ENCODE measurements at places on chromosomes 11 and 22.

DNA sequence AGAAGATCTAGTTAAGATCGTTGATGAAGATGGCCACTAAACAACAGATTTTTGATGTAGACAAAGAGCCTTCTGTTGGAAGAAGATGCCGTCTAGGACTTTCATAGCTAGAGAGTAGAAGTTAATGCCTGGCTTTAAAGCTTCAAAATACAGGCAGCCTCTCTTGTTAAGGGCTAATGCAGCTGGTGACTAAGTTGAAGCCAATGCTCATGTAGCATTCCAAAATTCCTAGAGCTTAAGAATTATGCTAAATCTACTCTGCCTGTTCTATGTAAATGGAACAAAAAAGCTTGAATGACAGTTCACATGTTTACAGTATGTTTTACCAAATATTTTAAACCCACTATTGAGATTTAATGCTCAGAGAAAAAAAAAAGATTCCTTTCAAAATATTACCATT, 492.6 kb downstream of the CNTN5 start:
- no peak for DNase-seq

DNA sequence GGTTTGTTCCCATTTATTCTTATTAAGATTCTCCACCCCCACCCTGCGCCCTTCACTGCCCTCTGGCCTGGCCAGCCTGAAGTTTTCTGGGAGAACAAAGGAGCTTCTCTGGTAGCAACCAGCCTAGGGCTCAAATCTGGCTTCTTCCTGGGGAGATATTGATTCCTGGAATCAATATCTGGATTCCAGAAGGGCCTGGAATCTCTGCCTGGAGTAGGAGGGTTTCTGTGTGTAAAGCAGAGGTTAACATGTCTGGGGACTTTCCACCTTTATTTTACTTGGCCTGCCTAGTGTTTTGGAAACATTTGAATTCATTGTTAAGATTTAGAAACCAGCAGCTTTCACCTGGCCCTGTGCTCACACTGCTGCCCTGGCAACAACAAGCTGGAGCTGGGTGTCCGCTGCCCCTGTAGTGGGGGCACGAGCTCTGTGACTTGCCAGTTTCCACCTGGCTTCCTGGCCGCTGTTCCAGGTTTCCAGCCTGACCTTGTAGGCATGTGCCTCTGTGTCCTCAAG, 5.5 kb downstream of the C11orf91 start:
- no peak for DNase-seq

- no peak for DNase-seq
Observed at GRCh38 chr22:30906411-30906810, 62.2 kb downstream of the MORC2 start.

DNA sequence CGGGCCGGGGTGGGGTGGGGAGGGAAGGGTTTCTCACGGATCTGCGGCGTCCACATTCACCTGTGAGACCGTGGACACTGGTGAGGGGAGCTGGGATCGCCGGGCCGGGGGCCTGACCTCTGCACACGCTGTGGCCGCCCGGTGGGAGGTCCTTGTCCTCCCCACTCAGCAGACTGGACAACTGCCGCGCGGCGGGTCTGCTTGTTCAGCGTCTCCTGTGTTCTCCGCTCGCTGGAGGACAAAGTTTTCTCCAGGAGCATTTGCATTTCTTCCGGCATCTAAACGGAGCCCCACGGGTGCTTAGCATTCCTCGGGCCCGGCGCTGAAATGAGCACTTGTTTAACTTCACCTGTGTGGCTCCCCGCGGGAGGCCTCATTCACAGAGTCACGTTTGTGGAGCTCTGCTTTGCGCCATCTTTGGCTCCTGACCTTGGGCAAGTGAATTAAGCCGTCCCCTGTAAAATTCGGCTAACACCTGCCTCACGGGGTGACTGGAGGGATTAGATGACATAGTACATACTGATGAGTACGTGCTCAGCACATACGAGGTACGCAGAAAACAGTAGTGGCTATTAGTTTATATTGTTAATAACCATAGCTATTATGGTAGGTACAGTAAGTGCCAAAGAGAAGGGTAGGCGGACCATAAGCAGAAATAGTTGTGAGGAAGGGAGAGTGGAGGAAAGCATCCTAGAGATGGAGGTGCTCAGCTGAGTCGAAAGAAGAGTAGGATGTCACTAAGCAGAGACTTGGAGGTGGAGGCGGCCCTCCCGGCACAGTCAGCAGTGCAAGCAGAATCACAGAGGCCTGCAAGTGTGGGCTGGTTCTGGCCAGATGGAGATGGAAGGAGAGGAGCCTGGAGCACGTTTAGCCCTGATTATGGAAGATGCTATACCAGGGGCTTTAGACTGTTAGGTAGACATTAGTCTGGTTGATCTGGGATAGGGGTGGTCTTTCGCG, 885 bp downstream of the TRMU start:
- DNase-seq, result peak; percentile 25

DNA sequence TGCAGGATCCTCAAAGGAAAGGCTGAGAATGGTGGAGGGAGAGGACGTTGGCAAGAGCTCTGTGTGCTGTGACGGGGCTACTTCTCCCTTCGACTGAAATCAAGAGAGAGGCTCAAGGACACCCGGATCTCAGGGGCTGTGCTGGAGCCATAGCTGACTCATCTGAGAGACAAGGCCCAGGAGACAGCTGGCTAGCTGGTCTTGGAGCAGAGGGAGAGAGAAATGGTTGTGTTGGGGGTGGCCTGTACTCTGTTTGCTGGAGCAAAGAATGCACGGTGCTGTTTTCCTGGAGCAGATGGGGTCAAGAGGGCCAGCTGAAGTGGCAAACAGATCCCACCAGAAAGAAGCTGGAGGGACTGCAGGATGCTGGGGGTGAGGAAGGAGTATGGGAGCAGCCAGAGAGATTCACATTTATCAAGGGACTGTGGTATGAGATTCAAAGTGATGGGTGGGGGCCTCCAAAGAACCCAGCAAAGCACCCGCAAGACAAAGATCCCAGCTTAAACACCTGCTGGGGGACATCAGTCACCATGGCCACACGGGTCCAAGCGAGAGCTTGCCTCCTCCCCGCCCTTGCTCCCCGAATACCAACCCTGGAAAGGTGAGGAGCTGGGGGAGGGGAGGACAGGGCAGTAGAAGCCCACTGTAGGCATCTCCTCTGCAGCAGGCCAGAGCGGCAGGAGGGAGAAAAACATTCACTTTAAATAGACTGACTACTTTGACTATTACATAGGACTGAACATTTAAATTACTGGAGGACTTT, 40.8 kb downstream of the MAP6 start:
- DNase-seq, result peak; percentile 12

DNA sequence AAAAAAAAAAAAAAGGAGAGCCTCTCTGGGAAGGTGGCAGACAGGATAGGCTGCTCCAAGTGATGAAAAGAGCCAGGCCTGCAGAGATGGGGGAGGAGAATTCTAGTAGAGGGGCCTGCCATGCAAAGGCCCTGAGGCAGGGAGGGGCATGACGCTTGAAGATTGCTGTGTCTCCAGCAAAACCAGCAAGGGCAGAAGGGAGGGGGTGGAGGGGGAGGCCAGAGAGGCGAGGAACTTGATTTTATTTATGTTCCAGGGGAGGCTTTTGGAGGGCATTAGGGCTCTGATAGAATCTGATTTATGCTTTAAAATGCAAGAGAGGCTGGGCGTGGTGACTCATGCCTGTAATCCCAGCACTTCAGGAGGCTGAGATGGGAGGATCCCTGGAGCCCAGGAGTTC, 16.7 kb upstream of the PACSIN2 start:
- no peak for DNase-seq

DNA sequence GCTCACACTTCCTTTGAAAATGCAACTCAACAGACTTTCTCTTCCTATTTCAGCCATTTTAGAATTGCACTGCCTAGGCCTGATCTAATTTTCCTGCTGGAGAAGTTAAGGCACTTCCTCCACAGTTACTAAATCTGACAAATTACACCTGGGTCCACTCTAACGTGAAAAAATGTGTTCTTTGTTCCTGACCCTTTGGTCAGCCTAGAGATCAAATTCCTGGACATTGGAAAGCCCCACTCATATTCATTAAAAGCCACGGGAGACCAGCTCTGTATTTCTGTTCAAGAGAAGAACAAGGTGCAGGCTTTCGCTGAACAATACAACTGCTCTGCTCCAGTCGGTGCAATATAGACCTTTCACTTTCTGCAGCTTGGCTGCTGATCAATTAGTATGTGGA, 96.6 kb downstream of the MPPED2 start:
- DNase-seq, result no peak

DNA sequence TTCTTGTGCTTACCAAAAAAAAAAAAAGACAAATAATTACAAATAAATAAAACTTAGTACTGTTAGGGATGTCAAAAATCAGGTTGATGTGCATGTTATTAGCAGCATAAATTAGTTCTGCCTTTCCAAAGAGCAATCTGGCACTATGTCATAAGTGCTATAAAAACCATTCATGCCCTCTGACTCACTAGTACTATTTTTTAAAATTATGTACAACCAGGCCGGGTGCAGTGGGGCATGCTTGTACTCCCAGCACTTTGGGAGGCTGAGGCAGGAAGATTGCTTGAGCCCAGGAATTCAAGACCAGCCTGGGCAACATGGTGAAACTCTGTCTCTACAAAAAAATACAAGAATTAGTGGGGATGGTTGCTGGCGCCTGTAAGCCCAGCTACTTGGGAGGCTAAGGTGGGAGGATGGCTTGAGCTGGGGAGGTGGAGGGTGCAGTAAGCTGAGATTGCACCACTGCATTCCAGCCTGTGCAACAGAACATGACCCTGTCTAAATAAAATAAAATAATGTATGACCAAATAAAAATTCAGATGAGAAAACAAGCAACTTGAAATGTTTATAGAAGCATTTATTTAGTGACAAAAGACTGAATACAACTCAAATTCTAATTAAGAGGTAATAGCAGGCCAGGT, 25.3 kb downstream of the UEVLD start:
- no peak for DNase-seq

GRCh38 chr11:68396516-68396915, 64.0 kb upstream of the PPP6R3 start:
- peak; percentile 96 for DNase-seq
